ENCODE measurements at places on chromosomes 6 and 20.

GRCh38 chr6:64998204-64998603, 708.8 kb downstream of the EYS start:
- DNase-seq: no peak

GRCh38 chr6:158667360-158667981, 17.6 kb downstream of the SYTL3 start:
- no peak for DNase-seq

GRCh38 chr6:144006736-144007477, 1.2 kb downstream of the PLAGL1 start:
- DNase-seq: peak; percentile 36

DNA sequence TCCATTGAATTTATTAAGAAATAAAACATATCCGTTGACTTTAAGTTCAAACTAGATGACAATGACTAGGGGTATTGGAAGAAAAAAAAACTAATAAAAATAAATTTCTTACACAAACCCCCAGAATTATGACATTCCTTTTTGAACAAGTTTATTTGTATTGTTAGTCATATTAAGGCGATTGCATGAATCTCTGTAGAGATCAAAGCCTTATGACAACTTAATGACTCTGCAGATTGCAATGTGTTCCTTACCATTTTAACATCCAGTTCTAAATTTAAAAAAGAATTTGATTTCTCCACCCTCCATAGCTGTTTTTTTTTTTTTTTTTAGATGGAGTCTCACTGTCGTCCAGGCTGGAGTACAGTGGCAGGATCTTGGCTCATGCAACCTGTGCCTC, 189.8 kb upstream of the CEP162 start:
- peak; percentile 47 for DNase-seq

- DNase-seq: no peak
Observed at GRCh38 chr20:61328911-61329558, 77.0 kb downstream of the CDH4 start.

GRCh38 chr6:108222504-108222903, 38.3 kb downstream of the SNX3 start:
- DNase-seq: no peak
